ENCODE measurements at places on chromosomes 6 and 20.

DNA sequence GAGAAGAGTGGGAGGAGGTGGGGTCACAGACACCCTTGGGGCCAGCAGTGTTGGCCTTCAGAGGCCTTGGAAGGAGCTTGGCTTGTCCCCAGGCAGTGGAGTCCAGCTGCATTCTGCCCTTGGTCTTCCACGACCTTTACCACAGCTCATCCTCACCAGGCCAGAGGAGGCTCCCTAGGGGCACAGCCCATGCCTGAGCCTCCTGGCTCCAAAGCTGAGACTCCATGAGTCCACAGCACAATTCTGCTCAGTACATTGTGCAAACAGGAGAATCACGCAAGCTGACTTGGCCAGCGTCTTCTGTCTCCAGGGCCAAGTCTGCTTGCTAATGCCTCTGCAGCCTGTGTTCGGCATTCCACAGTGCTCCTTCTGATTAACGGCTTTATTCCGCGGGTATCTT lies 337.2 kb downstream of the SMOC2 start:
- no peak for ATAC-seq

- ATAC-seq, result no peak
Measured at GRCh38 chr6:4398791-4399190, 263.4 kb upstream of the ECI2 start.

GRCh38 chr6:45631396-45631795 lies 253.7 kb upstream of the SUPT3H start:
- ATAC-seq, result no peak

GRCh38 chr20:54295686-54296085 lies 87.8 kb downstream of the PFDN4 start:
- no peak for ATAC-seq

DNA sequence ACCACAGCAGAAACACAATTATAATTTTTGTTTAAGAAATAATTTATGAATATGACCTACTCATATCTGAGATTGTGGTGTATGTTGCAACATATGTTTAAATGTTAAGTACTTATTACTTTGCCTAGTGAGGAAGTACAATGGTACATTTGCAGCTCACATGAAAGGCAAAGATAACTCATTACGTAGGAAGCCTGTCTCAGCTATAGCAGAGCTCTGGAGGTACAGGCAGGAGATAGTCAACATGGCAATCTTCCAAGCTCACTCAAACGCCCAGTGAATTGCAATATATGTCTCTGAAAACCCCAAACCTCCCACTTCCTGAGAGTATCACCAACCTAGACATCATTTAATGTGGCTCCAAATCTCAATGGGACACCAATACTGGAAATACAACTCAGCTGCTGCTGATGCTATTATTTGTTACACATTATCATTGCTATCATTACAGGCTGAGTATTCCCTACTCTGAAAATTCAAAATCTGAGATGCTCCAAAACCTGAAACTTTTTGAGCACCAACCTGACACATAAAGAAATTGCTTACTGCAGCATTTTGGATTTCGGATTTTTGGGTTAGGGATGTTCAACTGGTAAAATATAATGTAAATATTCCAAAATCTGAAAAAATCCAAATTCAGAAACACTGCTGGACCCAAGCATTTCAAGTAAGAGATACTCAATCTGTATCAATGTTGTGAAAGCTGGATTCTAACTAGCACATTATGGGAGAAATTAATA lies 25.1 kb upstream of the GSTA4 start:
- ATAC-seq, result no peak

DNA sequence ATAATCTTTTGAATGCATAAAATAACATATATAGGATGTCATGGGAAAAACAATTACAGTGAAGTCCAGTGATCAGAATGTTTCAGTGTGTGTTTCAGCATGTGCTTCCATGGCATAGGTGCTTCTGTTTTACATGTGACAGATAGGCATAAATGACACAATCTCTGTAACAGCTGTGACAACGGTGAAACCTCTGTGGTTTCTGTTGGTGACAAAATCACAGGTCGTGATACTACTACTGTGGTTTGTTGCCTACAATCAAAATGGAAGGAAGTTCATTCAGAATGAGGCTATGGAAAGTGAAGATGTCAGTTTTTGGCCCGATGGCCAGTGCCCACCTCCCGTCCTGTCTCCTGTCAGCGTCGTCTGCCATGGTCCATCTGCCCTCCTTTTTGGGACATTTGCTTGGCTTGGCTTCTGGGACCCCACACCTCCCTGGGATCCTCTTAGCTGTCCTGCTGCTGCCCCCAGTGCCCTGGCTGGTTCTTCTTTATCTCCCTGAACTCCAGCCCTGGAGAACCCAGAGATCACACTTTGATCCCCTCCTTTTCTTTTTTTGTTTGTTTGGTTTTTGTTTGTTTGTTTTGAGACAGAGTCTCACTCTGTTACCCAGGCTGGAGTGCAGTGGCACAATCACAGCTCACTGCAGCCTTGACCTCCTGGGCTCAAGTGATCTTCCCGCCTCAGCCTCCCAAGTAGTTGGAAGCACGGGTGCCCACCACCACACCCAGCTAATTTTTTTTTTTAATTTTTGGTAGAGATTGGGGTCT lies 79.3 kb upstream of the NAA20 start:
- ATAC-seq, result peak; percentile 92

DNA sequence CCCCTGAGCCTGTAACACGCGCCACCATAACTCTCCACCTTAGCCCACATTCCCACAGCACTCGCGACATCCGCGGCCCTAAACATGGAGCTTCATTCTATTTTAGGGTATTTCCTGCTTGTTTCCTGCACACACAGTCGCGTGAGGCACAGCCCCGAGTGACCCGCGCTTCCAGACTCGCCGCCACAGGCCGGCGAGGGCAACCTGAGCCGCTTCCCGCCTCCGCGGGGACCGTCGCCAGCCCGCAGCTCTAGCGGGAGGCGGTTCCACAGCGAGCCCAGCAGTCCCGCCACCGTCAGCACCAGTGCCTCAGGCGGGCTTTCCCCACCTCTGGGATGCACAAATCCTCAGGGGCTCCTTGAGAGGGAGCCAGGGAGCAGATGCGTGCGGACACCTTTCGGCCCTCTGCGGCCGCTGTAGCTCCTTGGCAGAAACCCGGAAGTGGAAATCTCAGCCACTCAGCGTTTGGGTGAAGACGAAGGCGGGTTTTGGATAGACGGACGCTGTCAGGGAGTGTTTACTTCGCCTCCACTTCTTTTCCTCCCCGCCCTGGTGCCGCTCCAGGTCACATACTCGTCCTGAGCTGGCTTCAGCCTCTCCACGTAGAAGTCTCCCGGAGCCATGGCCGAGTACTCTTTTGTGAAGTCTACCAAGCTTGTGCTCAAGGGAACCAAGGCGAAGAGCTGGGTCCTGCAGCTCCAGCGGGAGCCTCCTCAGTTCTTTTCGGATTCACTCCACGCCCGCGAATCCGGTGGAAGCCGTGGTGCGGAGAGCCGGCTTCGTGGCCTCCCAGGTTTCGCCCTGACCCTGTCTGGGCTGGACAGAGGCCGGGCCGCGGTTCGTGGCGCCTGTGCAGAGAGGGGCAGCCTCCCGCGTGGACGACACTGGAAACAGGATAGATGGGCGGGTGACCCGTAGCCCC lies 2177.4 kb upstream of the DEFB115 start:
- ATAC-seq, result no peak

GRCh38 chr20:56422824-56423189 lies 10.7 kb downstream of the CASS4 start:
- ATAC-seq, result no peak

GRCh38 chr6:6402591-6402990 lies 82.1 kb upstream of the F13A1 start:
- no peak for ATAC-seq

DNA sequence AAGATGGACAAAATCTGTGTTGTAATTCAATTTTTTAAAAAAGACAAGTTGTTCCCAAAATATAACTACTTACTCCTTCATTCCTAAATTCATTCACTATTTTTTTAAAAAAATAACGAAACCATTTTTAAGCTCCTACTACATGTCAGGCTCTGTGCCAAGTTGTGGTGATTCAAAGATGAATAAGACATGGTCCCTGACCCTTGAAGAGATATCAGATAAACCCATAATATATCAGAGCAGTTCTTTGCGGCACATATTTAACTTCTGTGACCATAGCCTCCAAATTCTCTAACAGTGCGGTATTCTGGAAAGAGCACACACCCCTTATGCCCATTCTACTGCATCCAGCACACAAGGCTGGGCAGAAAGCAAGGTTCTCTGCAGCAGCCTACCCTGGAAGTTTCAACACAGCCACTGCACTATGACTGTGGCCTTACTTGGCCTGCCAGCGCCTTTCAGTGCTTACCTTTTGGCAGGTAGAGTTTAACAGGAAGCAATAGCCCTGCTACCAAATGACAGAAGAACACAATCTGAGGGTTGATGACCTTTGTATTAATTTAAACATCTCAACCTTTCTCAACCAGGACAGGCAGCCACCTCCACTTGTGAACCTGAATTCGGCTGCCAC lies 406.5 kb downstream of the BTBD9 start:
- no peak for ATAC-seq

GRCh38 chr6:156185113-156185512 lies 592.1 kb upstream of the ARID1B start:
- ATAC-seq, result no peak

GRCh38 chr20:14336686-14337085 lies 726 bp downstream of the FLRT3 start:
- no peak for ATAC-seq

GRCh38 chr6:42961020-42961470 lies 491 bp downstream of the GNMT start:
- no peak for ATAC-seq

DNA sequence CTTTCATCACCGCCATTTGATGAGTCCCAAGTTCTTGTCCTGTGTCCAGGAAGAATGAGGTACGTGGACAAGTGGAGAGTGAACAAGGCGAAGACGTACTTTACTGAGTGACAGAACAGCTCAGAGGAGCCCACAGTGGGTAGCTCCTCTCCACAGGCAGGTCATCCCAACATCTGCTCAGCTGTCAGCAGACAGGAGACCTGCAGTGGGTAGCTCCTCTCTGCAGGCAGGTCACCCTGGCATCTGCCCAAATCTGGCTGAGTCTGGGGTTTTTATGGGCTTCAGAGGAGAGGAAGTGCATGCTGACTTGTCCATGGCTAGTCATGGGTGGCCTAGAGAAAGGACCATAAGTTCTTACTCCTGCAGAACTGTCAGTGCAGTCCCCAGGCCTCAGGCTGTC lies 32.7 kb upstream of the PDYN start:
- ATAC-seq, result no peak

DNA sequence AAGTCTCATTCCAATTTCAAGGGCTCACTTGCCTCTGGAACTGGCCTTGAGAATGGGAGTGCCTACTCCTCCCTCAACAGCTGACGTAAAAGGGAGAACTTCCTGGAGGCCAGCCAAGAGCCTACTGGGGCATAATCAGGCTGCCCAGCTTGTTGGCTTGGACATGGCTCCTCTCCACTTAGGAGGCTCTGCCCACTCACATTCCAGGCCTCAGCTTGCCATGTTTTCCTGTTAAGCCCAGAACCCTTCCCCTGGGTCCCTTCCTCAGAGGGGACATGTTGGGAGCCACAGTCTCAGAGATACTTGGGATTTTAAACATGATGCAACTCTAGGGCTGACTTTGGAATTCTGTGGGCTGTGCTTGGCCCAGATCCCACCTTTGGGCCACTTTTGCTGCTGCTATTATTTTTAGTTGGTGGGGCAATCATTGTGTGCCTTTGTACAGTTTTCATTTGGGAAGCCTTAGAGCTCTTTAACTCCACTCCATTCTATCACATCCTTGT lies 31.5 kb upstream of the ADTRP start:
- no peak for ATAC-seq

GRCh38 chr6:145534989-145535388 lies 200.3 kb downstream of the EPM2A start:
- ATAC-seq, result no peak

DNA sequence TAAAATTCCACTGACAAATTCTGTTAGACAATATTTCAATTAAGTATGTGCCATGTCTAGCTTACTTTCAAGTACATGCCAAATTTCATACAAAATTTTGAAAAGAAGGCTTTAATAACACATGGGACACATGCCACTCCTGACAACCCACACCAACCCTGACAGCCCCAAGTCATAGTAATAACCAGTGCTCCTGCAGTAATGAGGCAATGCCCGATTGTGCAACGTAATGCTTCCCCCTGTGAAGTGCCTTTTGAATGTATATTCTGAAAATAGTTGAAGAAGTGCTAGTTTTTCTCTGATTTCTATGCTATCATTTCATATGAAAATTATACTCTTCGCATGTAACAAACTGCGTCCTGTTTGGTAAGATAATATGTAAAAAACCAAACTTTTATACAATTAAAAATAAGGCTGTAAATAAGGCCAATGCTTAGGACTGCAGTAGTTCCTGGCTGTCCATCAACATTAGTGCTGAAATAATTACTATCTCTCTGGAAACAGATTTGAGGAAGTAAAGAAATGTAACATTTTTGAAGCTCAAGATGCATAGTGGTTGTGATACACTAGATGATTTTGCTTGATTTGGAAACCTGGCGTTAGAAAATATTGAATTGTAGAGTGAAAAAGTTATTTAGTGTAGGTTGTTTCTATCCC lies 125.8 kb upstream of the BCLAF1 start:
- no peak for ATAC-seq

GRCh38 chr6:144468709-144469108 lies 183.6 kb downstream of the UTRN start:
- ATAC-seq, result no peak

DNA sequence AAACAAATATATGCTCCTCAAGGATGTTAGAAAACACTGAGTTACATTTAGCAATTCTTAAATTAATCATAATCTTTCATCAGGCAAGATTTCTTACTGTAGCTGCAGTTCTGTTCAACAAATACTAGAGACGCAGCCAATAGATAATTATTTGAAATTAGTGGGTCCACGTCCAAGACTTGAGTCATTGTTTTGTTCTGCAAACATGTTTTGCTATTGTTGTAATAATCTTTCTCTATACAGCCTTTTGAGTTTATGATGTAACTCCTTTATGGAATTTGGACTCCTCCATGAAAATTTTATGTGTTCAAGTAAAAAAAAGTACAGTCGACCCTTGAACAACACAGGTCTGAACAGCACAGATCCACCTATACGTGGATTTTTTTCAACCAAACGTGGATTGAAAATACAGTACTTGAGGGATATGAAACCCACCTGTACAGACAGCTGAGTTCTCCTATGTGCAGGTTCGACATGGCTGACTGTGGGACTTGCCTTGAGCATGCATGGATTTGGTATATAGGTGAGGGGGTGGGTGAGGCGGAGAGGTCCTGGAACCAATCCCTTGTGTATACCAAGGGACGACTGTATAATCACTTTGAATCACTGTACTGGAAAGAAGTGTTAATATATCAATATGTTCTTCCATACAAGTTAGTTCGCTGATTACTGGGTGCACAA lies 41.3 kb upstream of the SLC22A16 start:
- ATAC-seq, result no peak

- ATAC-seq, result no peak
Measured at GRCh38 chr6:11645016-11645415, 107.5 kb downstream of the TMEM170B start.

Measured in activated CD4-positive, CD25-positive, alpha-beta regulatory T cell treated with anti-CD3 and anti-CD28 coated beads, Interleukin-2, amount 50 U/mL, for 24 hours (primary cell).